GM23248 (cell line): ENCODE measurements at places on chromosomes 5 and 9.

GRCh38 chr5:94908889-94909480 is 290.5 kb downstream of the SLF1 start:
- peak; percentile 55 for DNase-seq

GRCh38 chr5:122846051-122846550 is 688 bp downstream of the SNX24 start:
- peak; percentile 83 for DNase-seq

DNA sequence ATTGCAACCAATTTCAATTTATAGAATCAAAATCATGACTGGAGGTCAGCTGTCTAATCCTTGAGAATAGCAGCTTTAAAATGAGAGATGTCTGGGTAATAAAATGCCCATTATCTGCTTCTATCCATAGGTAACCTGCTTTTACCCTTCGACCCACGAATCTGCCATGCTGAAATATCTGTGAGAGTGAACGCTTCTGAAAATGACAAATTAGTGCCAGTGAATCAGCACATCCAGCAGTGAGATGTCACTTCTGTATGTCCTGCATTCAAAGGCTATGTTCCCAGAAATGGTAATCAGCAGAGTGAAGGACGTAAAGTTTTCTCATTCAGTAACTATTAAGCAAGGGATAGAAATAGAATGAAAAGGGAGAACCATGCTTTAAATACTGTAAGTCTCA is 532.4 kb upstream of the ITGA1 start:
- no peak for DNase-seq

GRCh38 chr5:850511-851006 is at the start of gene ZDHHC11:
TSS of gene ZDHHC11 (minus strand) at chr5:850986. CDS start at chr5:850602, 384 bp downstream.
- DNase-seq = no peak

DNA sequence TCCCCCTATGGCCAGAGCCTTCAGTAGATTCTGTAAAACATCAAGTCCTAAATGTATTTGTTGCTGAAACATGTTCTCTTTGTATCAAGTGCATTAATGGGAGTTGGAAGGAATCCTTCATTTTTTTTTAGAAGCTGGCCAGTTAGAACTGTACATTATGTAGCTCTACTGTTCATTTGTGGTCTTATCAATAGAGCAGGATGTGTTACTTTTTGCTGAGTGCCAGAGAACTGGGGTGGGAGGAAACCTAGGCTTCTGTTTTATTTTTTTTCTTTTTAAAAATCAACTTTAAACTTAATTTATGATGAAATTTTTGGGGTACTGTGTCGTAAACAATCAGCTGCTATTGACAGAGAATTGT is 5.1 kb downstream of the PIP5K1B start:
- DNase-seq = no peak

GRCh38 chr5:320524-321229 is 837 bp upstream of the AHRR start:
- no peak for DNase-seq

GRCh38 chr9:91837981-91838731 is 111.9 kb downstream of the ROR2 start:
- peak; percentile 46 for DNase-seq

DNA sequence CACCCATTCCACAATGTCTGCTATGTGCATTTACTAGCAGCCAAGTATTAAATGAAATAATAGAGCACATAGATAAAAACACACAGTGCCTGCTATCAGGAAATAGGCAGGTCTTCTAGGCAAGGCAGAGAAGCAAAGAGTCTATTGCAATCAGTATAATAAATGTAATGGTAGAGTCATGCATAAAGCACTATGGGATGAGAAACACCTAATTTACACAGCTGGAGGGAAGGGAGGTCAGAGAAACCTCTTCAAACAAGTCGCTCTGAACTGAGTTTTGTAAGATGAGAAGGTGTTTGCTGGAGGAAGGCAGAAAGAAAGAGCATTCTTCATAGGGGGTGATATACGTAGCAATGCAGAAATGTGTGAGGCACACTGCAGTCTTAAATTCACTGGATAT is 341.0 kb upstream of the DMAC1 start:
- DNase-seq = no peak

DNA sequence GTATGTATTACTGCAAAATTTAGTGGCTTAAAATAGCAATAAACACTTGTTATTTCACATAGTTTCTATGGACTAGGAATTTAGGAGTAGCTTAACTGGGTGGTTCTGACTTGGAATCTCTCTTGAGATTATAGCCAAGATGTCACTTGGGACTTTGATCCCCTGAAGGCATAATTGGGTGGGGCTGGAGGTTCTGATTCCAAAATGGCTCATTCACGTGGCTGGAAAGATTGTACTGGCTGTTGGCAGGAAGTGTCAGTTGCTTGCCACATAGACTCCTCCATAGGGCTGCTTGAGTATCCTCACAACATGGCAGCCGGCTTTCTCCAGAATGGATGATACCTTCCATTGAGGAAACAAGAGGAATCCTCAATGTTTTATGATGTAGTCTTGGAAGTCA is 11.3 kb downstream of the GALNT12 start:
- no peak for DNase-seq

DNA sequence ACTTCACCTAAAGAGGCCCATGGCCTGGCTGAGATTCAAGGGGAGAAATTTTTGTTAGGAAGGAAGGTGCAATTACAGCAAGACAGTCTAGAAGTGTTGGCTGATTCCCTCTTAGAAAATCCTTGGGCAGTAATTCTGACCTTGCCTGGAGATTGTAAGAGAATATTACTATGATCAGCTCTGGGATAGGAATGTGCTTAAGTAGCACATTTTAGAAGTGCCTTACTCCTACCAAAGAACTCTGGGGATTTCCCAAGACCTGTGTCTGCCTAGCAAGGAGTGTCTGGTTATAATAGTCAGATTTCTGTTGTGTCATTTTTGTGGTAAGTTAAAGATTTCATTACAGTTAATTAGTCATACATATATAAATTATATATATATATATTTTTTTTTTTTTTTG is 52.3 kb downstream of the NLN start:
- DNase-seq = peak; percentile 89

DNA sequence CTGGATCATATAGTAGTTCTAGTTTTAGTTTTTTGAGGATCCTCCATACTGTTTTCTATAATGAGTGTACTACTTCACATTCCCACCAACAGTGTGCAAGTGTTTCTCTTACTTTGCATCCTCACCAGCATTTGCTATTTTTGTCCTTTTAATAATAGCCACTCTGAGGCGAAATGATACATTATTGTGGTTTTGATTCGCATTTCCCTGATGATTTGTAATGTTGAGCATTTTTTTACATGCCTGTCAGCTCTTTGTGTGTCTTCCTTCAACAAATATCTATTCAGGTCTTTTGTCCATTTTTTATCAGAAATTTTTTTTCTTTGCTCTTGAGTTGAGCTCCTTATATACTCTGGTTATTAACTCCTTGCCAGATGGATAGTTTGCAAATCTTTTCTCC is 114.0 kb downstream of the ADAMTSL1 start:
- DNase-seq = peak; percentile 72

DNA sequence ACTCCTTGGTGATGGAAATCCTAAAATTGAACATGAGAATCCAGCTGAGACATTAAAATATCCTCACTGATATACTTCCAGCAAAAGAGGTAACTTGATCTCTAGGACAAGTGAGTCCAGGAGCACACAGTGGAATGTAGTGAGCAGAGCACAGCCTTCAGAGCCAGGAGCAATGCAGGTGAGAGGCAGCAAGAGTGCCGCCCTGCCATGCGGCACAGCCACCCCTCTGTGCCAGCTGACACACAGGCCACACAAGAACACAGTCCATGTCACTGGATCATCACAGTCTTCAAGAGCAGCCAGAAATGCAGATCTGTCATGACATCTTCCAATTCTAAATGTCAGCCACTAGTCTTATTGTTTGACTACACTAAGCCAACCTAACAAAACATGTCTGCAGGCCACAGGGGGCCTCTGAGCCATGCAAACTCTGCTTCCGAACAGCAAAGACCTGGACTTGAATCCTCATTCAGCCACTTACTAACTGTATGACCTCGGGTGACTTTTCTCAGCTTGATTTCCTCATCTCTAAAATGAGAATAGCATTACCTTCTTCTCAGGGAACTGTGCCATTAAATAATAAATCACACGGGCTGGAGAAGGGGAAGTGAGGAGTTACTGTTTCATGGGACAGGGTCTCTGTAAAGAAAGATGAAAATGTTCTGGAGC is 47.0 kb downstream of the CCDC125 start:
- DNase-seq = no peak

GRCh38 chr9:134929193-134930158 is 11.8 kb upstream of the FCN1 start:
- no peak for DNase-seq

DNA sequence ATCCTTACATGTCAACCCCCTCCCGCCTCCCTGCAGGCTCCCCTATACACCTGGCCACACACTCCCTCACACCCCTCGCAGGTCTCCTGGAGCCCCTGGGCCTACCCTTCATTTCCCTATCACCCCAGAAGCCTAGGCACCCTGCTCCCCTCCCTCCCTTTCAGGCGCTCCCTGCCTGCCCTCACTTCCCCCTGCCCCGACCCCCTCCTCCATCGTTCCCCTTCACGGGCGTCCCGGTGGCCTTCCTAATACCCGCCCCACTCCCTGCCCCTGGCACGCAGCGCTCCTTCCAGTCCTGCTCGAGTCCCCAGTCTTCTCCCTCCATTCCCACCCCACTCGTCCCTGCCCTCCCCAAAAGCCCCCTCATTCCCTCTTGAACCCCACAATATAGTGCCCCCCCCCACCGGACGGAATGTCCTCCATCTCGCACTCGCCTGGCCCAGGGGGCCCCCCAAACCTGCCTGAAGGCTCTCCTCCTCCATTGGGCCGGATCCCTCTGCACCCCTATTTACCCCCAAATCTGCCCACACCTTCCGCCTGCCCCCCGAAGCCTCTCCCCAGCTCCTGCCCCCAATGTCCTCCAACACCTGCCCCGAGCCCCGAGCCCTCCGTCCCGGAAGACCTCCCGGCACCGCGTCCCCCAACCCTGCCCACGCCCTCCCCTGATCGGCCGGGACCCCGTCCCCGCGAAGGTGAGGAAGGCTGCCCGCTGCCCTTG is 746 bp downstream of the STRBP start:
- DNase-seq = no peak

- no peak for DNase-seq
These were observed 784.2 kb upstream of the RIOK2 start for GRCh38 chr5:97967292-97967691.

DNA sequence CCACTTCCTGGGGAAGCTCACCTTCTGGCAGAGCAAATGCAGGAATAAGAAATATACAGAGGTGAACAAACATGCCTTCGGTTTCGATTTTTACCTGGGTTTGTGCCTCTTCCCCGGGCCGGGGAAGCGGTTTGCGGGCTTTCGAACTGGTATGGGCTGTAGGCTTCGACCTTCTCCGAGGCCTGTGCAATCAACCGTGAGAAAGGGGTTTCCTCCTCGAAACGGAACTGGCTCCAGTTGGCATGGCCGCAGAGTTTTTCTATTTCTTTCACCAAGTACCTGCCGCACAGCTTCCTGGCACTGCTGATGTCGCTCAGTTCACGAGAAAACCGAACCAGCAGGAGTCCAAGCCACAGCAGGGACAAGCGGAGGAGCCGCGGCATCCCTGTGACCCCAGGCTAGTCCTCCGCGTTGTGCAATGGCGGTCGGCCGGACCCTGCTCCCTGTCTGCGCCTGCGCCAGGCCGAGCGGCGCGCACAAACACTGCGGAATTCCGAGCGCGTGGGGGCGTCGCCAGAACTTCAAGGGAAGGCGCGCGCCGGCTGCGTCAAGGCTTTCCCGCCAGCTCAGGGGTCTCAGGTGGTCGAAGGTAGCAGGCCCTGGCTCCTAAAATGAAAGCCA is at the start of gene INSL6:
INSL6 (minus strand) TSS at position 420 of the 621 bp plus-strand sequence; CDS start at position 383, 37 bp downstream.
- no peak for DNase-seq

- DNase-seq = peak; percentile 74
These were observed 566.7 kb upstream of the KLF4 start for GRCh38 chr9:108056084-108056804.

DNA sequence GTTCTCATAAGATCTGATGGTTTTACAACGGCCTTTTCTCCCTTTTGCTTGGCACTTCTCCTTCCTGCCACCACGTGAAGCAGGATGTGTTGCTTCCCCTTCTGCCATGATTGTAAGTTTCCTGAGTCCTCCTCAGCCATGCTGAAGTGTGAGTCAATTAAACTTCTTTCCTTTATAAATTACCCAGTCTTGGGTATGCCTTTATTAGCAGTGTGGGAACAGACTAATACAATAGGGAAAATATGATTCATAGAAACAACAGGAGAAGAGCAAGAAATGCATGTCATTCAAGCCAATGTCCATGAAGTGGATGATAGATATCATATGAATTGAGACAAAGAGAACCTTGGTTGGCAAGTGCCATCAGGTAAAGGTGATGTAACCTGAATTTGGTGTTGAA is 128.3 kb upstream of the HAPLN1 start:
- DNase-seq = no peak

- DNase-seq = no peak
These were observed 477.6 kb downstream of the ZSWIM6 start for GRCh38 chr5:61809651-61810050.

DNA sequence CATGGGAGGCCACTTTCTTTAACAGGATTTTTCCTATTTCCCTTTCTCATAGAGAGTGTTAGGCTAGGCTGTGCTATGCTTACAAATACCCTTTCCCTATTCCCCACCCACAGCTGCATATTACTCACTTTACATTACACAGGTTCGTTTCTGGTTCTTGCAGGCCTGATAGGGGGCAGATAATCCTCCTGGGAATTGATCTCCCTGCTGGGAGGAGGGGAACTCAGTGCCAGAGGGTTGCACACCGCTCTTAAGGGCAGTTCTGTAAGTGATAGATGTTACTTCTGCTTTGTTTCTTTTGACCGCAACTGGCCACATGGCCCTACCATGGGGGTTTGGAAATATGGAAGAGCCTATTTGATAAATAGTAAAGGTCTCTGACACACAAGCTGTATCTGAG is 54.0 kb upstream of the NTRK2 start:
- no peak for DNase-seq

GRCh38 chr9:120846906-120847305 is 4.2 kb upstream of the PSMD5 start:
- no peak for DNase-seq

- DNase-seq = no peak
These were observed 66.4 kb downstream of the ZNF354C start for GRCh38 chr5:179126506-179126991.

GRCh38 chr9:87676976-87677775 is 48.7 kb upstream of the CTSL start:
- DNase-seq = peak; percentile 32

DNA sequence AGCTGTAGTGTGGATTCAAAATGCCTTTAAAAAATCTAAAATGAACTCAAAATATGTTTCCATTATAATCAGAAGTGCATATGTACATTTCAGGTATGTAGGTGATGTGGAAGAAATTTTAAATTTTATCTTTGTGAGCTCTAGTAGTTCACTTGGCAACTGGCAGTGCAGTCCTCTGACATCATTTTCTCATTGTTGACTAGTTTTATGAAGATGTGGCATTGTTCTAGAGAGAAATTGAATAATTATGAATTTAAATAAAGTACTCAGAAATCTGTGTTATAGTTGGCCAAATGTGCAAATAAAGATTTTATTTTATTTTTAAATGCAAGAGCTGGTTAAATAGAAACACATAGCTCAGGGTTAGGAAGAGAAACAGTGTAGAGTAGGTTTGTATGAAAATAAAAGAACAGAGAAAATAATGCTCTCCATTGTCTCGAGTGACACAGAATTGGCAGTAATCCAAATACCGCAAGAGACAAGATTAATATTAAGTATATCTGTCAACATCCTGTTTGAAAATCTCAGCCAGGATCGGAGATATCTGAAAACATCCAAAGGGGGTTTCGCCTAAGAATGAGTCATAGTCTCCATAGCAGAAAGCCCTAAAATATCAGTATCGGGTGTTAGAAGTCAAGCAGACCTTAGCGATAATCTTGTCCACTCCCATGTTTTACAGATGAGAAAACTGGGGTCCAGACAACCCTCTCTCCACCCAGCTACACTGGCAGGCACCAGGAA is 189.4 kb downstream of the CCDC192 start:
- peak; percentile 28 for DNase-seq
